Placental pericyte (primary cell): ENCODE measurements at places on chromosomes 1 and 21. TPM values are rescaled to one million over a fixed set of nuclear protein-coding genes. Genes with fewer than 3 reads are reported as not detected.

Gene SIK1
- total RNA-seq: 1.7 and 6.8 TPM in 2 replicates

Gene AMPD1
- not detected in 2 replicates for total RNA-seq

Gene PRRX1
- total RNA-seq: 68.1 and 370 TPM in 2 replicates

Gene CD48
- total RNA-seq: not detected in 2 replicates

Gene FOXD3
- total RNA-seq: not detected in 2 replicates

Gene FAM43B
- total RNA-seq: under 0.01 TPM in 1 of 2 replicates, not detected in the other

Gene GJA9
- total RNA-seq: not detected in 2 replicates
